GM23248 (cell line): ENCODE measurements at places on chromosomes 11 and 22. TPM values are rescaled to one million over a fixed set of nuclear protein-coding genes. Genes with fewer than 3 reads are reported as not detected.
A peak's percentile ranks its signal among the peaks of the same experiment; 100 is the strongest.

- DNase-seq, result peak; percentile 70
Measured at GRCh38 chr11:63961608-63962412, 12.6 kb upstream of the COX8A start.

DNA sequence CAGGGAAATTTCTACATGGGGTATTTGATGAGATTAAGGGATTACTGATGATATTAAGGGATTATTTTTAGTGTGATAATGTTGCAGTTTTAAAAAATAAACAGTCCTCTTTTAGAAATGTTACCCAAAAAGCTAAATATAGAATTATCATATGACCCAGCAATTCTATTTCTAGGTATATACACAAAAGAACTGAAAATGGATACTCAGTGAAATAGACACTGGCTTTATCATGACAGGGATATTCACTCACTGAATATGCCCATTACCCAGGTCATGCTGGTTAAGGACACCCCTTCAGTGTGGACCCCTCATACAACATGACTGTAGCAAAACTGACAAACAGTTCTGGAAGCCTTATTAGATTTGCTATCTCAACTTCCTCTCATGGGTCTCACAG, 27.8 kb downstream of the USP28 start:
- no peak for DNase-seq

Gene CACNA1I
- not detected in 2 replicates for total RNA-seq

Gene C11orf86
- not detected in 2 replicates for total RNA-seq

Gene LMO2
- total RNA-seq, result 0.25 TPM in 1 of 2 replicates, not detected in the other

GRCh38 chr22:45612940-45613339, 58.7 kb upstream of the ATXN10 start:
- DNase-seq, result peak; percentile 34

Gene CRYAB
- total RNA-seq, result 91.0 and 104 TPM in 2 replicates

Gene HSCB
- 12.0 and 21.1 TPM in 2 replicates for total RNA-seq
